ENCODE measurements at places on chromosomes 1 and 21. TPM values are rescaled to one million over a fixed set of nuclear protein-coding genes. Genes with fewer than 3 reads are reported as not detected.

The LEFTY1 gene
- 0.47 TPM for total RNA-seq

The ZMYND12 gene
- total RNA-seq = 1.4 TPM

The SPRR2B gene
- not detected for total RNA-seq

The MAEL gene
- not detected for total RNA-seq

The NR1I3 gene
- total RNA-seq = not detected

The UMODL1 gene
- total RNA-seq = 1.7 TPM

The PLPPR4 gene
- total RNA-seq = 0.42 TPM

The MNDA gene
- 21.6 TPM for total RNA-seq

The SYT2 gene
- total RNA-seq = 0.05 TPM

The ERO1B gene
- total RNA-seq = 4.3 TPM

The HUNK gene
- 1.1 TPM for total RNA-seq

The SLC6A17 gene
- total RNA-seq = under 0.01 TPM

The PYHIN1 gene
- 8.6 TPM for total RNA-seq

The SH2D2A gene
- 17.9 TPM for total RNA-seq

The NBPF8 gene
- total RNA-seq = 6.6 TPM

The NLRP3 gene
- 1.7 TPM for total RNA-seq

The TMEM200B gene
- total RNA-seq = 0.57 TPM

The HECTD3 gene
- total RNA-seq = 8.0 TPM

The SERTAD4 gene
- 0.33 TPM for total RNA-seq

The OR2L5 gene
- total RNA-seq = 0.05 TPM

The THEM4 gene
- 6.9 TPM for total RNA-seq

The OR2G3 gene
- not detected for total RNA-seq

The DAB1 gene
- total RNA-seq = 0.09 TPM

The CGN gene
- total RNA-seq = 0.90 TPM

The PTPN14 gene
- total RNA-seq = 1.3 TPM

The SPRR2D gene
- total RNA-seq = 0.19 TPM

The CFAP410 gene
- total RNA-seq = 15.3 TPM

The DMBX1 gene
- 0.05 TPM for total RNA-seq

The GOLPH3L gene
- 12.2 TPM for total RNA-seq

The PAX7 gene
- total RNA-seq = 0.05 TPM

The ARHGEF16 gene
- total RNA-seq = 1.4 TPM

The GBP1 gene
- 44.1 TPM for total RNA-seq

The NPPA gene
- 0.80 TPM for total RNA-seq

The TSPAN2 gene
- 4.5 TPM for total RNA-seq
